Cerebellar nuclear complex (tissue), 1 donor: ENCODE measurements at places on chromosomes 7 and 10.

GRCh38 chr7:140448781-140449480, 30.4 kb downstream of the MKRN1 start:
- no peak for DNase-seq

GRCh38 chr7:28115261-28115660, 65.3 kb downstream of the JAZF1 start:
- DNase-seq = no peak

DNA sequence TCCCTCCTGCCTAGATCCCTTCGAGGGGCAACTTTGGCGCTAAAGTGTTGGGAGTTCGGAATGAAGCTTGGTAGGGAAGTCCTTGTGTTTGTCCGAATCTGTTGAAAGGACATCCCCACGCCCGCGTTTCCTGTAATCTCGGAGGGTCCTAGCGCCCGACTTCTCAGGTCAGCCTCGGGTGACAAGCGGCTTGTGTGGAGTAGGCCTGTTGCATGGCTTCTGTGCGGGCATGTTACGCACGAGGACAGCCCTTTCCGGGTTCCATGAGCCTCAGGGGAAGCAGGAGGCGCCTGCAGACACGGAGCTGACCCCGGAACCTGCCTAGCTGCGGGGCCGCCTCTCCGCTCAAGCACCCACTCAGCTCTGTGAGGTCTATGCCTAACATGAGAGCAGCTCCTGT, 28.4 kb upstream of the AP5Z1 start:
- no peak for DNase-seq

DNA sequence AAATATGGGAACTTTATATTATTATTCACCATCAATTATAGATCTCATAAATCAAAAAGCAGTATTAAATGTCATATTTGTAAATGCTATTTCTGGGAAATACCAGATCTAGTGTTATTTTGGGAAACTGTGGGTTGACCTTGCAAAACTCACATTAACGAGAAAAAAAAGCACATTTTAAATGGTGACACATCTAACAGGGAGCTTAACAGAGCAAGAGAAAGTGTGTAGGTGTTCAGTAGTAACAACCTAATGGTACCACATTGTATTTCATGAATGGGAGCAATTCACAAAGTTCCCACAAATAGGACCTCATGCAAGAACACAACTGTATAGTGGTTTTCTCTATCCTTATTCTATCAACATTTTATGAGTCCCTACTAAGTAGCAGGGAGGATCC, 26.2 kb upstream of the HDAC9 start:
- DNase-seq = no peak

DNA sequence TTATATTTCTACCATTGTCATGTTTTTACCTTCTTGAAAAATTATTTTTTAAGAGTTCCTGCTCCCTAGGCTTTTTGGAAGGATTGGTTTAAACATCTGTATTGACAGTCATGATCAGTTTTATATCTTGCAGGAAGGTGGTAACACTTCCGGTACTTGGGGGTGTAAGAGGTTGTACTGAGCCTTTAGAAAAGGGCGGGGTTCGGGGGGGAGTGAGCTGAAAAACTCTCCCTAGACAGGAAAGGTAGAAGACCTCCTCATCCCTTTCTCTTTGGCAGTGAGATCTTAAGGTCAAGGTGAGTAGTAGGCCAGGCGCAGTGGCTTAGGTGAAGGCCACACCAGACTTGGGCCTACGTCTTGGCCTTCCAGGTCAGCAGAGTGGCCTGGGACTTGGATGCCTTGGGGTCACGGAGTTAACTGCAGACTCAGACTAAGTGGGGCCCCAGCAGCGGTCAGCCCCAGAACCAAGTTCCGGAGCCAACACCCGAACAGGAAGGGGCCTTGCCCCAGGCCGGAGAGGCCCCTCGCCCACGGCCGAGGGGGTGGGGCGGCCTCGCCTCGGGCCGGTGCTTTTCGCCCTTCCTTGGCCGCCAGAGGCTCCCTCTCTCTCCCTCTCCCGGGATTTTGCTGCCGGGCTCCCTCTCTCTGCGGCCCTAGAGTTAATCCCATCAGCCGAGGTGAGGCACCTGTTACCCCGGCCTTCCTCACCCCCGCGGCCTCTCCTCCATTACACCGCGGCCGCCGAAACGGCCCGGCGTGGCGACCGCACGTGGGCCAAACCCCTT, at the start of gene PPP1R9A:
PPP1R9A (plus strand) TSS at position 569 of the 785 bp plus-strand sequence. CDS start 2,520 bp downstream, outside the sequence.
- no peak for DNase-seq

GRCh38 chr10:119348516-119349240, 141.3 kb downstream of the GRK5 start:
- no peak for DNase-seq

DNA sequence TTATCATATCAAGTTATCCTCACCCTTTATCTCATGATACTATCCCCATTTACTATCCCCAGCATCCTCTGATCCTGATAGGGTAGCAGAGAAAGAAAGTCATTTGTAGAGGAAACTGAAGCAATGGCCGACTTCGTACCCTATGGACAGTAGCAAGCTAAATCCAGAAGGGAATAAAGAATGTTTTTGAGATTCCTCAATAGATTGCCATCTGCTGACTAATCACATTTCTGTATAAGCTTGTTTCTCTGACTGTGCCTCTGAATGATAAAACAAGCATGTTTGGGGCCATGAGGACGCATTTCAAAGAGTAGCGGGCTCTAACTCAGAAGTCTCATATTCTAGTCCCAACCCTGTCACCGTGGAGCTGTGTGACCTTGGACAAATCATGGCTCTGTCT, 13.2 kb upstream of the FAM107B start:
- no peak for DNase-seq

- no peak for DNase-seq
Measured at GRCh38 chr10:49286686-49287085, 12.3 kb upstream of the C10orf71 start.

GRCh38 chr7:75696263-75697037, 42.3 kb downstream of the HIP1 start:
- no peak for DNase-seq

- DNase-seq = no peak
Measured at GRCh38 chr7:26603631-26604030, 260.8 kb downstream of the SKAP2 start.
